ENCODE measurements at places on chromosomes 7 and 10.

- DNase-seq = no peak
Observed at GRCh38 chr10:17814973-17815372, 5.8 kb downstream of the MRC1 start.

DNA sequence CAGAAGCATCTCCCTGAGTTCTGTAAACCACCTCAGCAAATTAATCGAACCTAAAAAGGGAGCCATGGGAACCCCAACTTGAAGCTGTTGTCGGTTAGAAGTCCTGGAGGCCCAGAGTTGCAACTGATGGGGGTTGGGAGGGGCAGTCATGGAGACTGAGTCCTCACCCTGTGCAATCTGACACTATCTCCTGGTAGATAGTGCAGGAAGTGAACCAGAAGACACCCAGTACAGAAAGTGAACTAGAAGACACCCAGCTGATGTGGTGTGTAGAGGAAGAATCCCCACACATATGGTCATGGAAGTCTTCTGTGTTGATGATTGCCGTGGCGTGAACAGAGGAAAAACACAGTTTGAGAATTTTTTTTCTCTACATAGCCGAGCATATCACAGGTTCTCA lies 58.8 kb upstream of the SRRM3 start:
- no peak for DNase-seq

DNA sequence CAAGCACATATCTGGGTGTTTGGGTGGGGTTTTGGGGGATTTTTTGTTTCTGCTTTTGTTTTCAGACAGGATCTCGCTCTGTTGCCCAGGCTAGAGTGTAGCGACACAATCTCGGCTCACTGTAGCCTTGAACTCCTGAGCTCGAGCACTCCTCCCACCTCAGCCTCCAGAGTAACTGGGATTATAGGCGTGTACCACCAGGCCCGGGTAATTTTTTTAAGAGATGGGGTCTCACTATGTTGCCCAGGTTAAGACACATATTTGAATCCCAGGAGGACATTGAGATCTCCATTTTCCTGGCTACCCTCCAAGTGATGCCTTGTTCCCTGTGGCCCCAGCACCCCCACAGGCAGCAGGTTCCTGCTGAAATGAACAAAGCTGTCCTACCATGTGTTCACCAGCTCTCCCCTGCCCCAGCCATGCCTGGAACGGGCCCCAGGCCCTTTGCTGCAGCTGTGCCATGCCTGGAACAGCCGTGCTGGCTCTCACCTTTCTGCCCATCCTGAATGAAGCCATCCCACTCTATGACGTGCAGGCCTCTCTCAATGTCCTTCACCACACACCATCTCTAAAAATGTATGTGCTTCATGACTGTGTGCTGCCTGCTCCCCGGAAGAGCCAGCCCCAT lies 55.0 kb upstream of the DNAAF5 start:
- DNase-seq = no peak

DNA sequence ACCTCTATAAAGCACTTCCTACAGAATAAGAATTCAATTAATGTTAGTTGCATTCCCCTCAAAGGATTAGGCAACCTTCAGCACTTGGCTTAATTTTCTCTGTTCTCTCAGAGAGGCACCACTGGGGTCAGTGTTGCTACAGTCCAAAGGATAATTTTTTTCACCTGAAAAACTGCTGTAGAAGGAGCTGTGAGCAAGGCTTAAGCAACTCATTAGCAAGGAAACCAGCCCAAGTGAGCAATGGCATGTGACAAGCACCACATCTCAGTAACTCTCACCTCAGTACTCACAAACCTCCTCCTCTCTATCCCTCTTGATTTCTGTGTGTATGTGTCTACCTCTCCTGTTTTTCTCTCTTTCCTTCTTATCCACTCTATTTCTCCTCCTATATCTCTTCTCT lies 55.9 kb downstream of the DGKI start:
- no peak for DNase-seq

DNA sequence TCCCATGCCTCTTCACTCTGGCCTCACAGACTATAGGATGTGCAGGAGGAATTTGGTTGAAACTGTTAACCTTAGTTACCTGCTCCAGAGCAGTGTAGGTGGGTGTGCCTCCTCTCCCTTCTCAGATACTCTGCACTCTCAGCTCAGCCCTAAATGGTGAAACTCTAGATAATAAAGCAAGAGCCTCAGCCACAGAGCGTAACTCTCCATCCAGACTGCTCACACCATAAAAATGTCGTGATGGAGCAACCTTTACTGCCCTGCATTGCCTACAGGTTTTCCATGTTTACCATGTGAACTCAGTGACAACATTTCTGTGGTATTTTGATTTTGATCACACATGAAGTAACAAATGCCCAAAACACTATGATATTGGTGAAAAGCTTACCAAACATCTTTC lies 227.7 kb downstream of the CREB5 start:
- no peak for DNase-seq

GRCh38 chr7:45574669-45575500 lies 717 bp downstream of the ADCY1 start:
- DNase-seq = no peak

DNA sequence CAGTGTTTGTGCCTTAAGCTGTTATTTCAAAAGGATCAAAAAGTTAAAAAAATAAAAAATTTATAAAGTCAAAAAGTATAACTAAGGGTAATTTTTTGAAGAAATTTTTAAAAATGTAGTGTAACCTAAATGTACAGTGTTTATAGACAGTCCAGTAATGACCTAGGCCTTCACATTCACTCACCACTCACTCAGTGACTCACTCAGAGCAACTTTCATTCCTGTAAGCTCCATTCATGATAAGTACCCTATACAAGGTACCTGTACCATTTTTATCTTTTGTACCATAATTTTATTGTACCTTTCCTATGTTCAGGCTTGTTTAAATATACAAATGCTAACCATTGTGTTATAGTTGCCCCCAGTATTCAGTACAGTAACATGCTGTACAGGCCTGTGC lies 21.5 kb downstream of the DNAJC9 start:
- DNase-seq = no peak

DNA sequence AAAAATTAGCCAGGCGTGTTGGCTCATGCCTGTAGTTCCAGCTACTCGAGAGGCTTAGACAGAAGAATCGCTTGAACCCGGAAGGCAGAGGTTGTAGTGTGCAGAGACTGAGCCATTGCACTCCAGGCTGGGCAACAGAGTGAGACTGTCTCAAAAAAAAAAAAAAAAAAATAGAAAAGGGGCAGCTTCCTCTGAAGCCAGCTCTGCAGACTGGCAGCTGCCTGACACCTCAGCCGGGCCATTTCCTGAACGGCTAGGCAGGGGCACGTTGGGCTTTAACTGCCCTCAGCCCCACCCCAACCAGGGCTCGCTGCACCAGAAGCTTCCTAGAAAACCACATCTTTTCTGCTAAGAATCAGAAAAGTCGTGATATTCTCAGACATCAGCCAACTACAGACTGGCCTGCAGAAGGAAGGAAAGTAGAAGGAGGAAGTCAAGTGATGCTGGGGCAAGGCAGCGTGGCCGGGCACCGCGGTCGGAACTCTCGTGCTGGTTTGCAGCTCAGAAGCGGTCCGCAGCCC lies 38.0 kb downstream of the PRKAG2 start:
- no peak for DNase-seq

DNA sequence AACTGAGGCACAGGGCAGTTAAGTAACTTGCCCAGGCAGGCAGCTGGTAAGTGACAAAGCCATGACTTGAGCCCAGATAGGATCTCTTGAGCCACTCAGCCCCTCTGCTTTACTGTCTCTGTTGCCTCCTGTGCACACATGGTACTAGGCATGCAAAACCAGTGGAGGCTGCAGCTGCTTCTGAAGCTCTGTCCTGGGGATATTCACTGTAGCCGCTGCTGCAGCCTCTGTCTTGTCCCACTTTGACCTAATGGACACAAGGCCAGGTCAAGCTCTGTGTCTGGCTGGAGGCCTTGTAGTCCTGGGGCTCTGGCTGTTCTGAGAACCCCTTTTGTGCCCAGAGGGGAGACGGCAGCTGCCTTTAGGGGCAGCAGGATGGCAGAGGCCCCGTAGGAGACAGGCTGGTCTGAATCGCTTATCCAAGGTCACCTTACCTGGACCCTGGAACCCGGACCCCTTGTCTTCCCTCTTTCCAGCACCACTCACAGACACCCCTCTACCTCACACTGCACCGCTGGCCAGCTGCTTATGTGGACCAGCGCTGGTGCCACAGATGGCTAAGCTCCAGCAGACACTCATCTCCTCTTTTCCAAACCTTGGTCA lies 57.6 kb downstream of the TSPAN15 start:
- DNase-seq = no peak

GRCh38 chr7:117654780-117655179 lies 175.0 kb downstream of the CFTR start:
- DNase-seq = no peak

DNA sequence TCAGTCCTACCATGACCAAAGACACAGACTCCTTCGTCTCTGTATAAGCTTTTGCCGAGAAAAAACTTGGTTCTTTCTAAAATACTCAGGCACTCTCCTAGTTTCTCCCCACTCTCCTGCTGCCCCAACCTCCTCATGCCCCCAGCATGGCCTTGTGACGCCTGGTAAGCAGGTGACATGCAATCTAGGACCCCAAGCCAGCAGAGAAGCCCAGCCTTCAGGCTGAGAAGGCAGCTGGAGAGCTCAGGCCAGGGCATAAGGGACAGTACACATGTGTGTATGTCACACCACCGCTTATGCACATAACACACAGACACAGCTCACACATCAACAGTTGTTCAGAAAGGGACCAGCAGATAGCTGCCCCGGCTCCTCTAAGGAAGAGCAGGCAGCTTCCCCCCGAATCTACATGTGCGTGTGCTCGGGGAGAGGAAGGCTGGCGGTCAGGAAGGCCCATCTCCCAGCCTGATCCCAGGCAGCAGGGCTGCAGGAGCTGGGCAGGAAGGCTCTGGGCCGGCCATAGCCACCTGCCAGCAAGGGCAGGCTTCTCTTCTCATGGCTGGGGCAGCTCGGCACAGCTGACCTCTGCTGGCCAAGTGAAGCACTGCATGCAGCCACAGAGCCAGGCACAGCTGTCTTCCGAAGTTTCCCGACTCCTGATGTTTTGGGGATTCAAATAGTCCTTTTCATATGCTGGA lies 8.5 kb downstream of the DDX56 start:
- peak; percentile 38 for DNase-seq

DNA sequence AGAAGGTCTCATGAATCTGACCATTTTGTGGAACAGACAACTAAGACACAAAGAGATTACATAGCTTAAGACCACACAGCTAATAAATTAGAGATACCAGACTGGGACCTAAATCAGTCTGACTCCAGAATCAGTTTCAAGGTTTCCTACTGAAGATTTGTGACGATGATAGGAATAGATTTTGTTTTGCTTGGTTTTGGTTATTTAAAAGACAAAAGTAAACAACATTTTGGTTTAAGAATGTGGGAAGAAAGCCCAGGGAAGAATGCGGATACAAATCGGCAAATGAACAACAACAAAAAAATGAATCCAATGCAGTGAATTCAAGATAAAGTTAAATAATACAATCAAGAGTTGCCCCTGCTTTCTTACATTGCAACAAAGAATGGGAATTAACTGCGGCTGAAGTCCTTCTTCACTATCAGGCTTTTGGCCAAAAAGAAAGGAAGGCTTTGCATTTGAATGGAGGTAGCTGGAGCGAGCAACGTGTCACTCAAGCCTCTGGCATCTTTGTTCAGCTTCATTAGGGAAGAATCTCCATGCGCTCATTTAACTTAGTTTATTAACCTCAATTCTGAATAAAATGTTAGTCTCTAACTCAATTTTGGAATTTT lies 210.8 kb downstream of the ADAM12 start:
- no peak for DNase-seq

GRCh38 chr7:73829505-73829904 lies 1.3 kb upstream of the CLDN4 start:
- no peak for DNase-seq

DNA sequence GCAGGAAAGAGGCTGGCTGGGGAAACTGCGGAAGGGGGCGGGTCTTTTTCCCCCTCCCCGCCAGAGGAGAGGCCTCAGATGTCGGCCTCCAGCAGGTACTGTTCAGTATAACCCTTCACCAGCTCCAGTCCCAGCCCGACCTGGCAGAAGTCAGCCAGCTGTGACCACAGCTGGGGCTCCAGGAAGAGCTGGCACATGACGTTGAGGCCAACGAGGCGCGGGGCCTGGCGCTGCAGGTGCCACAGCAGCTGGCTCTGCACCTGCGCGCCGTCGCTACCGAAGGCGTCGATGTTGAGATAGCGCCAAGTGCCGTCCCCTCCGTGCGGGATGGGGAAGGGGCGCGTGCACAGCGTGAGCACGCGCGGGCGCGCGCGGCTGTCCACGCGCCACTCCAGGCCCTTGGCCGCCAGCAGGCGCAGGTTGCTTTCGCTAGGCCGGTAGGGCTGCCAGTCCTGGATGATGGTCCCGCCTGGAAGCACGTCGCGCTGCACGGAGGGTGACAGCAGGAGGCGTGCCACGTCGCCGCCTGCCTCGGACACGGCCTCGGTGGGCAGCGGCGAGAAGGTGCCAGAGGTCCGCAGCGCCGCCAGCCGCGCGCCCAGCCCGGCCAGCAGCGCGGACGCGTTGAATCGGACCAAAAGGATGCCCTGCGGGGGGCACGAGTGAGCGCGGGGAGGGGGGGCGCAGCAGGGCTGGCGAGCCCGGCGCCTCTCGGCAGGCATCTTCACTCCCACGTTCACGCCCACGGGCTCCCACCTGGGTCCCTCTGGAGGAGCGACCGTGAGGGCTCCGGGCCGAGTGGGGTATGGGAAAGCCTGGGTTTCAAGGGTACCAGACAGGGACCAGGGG lies 6.9 kb upstream of the VGF start:
- peak; percentile 59 for DNase-seq

- DNase-seq = no peak
Observed at GRCh38 chr10:23204773-23205172, 12.7 kb downstream of the PTF1A start.

DNA sequence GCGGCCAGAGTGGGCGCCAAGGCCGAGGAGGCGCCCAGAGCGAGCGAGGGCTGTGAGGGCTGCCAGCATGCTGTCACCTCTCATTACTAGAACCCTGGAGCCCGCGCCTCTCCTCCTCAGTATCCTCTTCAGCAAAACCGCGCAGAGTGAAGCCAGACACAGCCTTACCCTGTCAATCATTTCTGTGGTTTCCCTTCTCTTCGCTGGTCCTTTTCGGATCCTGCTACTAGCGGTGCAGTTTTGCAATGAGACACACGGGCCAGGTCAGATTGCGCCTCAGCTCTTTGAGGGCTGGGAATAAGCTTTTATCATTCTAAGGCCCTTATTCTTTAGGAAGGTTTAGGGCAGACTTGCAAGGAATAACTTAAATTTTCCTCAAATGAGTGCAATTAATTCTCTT lies 55.5 kb upstream of the FAM171A1 start:
- DNase-seq = no peak

GRCh38 chr10:122126763-122127659 lies 138.0 kb downstream of the TACC2 start:
- no peak for DNase-seq

DNA sequence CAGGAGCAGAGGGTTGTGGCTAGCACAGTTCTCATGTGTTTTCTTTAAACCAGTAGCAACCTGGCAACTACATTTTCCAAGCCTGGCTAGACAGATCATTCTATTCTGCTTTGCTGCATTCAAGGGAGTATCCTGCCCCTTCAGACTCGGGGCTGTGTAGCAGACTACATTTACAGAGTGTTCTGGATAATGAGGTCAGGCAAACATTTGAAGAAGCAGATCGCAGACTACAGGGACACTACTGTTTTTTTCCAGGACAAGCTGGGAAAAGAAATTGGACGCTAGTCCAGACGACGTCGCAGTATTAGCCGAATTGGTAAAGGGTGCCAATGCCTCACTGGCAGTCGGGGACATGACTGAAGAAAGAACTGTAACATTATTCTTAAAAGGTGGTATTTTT lies 61.0 kb upstream of the PAPSS2 start:
- DNase-seq = no peak

GRCh38 chr7:100943693-100944092 lies 5.6 kb upstream of the MUC3A start:
- DNase-seq = no peak

GRCh38 chr7:157022681-157023588 lies 12.5 kb upstream of the MNX1 start:
- DNase-seq = no peak

Measured in NCI-H2107 (cell line).